ENCODE measurements at places on chromosomes 13 and 19.

GRCh38 chr13:106220211-106220610 lies 315.3 kb downstream of the EFNB2 start:
- no peak for DNase-seq

DNA sequence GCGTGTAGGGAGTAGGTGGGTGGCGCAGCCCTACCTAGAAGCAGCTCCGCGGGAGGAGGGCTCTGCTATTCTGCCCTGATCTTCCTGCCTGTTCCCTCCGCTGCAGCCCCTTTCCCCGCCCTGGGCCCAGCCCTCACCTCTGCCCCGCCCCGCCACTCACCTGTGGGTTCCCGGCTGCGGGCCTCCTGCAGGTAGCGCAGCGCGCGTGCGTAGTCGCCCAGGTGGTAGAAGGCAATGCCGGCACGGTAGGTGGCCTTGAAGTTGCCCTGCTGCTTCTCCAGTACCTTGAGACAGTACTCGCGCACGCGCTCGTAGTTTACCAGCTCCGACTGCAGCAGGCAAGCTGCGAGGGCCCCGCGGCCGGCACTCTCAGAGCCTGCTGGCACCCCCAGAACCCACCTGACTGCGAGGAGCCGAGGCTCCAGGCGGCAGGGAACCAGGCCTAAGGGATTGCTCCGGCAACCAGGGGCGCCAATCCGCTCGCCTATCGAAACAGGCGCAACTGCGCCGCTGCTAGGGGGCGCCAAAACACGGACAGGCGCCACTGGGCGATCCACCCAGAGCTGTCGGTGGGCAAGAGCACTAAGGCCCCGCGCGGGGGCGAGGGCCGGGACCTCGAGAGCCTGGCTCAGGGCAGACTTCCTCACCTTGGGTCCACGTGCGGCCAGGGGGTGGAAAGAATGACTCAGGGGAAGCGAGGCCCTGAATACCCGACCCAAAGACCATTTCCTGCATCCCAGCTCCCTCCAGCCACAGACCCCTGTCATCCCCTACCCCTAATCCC lies 965 bp downstream of the TTC9B start:
- DNase-seq: peak; percentile 43

- DNase-seq: peak; percentile 12
These were observed 2.1 kb downstream of the EFNB2 start for GRCh38 chr13:106533101-106533942.

GRCh38 chr19:5536337-5536894 lies 31.3 kb downstream of the TINCR start:
- no peak for DNase-seq

GRCh38 chr13:51501592-51502152 lies 48.8 kb upstream of the INTS6 start:
- no peak for DNase-seq

DNA sequence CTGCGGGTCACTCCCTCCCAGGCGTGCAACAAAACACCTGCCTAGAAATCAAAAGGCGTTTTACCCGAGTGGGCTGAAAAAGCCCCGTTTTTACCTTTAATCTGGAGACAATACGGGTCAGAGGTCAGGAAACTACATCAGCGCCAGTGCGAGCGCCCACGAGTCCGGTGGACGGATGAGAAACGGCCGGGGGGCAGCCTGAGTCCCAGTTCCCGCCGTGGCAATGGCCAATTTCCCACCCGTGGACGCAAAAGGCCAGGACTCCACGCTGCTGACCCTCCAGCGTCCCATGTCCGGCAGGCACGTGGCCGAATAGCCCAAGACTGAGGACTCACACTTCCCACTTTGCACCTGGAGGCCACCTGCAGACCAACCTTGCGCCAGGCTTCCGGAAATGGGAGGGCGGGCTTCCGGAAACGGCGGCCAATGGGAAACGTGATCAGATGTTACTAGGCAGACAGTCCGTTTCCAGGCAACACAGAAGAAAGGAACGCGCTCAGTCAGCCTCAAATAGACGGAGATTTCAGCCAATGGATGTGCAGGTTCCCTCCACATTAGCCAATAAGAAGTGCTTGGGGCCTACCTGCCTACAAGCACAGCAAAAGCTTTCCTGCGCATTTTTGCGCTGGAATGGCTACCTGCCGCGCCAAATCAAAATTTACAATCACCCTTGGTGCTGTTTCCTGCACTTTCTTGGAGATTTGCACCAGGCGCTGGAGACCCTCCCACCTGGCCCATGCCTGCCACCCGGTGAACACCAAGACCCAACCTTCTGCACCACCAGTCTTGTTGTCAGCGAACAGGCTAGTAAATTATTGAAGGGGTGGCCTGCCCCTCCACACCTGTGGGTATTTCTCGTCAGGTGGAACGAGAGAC lies 47.4 kb downstream of the ZFP14 start:
- DNase-seq: peak; percentile 54

DNA sequence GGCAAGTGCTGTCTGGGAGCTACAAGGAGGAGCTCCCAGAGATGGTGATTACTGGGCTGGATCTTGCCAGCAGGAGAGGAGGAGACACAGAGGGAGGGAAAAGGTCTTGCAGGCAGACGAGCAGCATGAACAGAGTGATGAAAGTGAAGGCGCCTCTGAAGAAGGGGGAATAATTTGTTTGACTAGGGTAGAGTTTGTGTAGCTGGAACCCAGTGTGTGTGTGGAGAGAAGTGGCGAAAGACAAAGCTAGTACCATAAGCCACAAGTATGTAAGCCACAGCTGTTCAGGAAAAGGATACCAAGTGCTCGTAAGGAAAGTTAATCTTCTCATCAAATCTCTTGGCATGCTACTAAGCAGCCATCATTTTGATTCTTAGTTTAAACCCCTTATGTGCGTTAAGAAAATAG lies 5.4 kb downstream of the FLT1 start:
- no peak for DNase-seq

DNA sequence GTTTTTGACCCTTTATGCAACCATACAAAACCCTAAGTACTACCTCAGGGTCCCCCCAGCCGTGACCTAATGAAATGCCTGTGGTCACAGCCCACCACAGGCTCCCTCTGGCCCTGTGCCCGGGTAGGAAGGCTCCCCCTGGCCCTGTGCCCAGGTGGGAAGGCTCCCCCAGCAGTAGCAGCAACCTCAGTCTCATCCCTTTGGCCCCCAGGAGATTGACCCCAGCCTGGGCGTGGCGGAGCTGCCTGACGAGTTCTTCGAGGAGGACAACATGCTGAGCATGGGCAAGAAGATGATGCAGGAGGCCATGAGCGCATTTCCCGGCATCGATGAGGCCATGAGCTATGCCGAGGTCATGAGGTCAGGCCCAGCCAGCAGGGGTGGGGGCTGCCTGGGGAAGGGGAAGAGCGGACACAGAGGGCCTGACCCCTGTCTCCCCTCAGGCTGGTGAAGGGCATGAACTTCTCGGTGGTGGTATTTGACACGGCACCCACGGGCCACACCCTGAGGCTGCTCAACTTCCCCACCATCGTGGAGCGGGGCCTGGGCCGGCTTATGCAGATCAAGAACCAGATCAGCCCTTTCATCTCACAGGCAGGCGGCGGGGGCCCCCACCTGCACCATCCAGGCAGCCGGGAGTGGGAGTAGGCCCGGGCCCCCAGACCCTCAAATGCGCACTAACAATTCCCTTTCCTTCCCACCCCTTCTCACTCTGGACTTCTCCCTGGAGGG lies 6.3 kb upstream of the BEST2 start:
- no peak for DNase-seq

DNA sequence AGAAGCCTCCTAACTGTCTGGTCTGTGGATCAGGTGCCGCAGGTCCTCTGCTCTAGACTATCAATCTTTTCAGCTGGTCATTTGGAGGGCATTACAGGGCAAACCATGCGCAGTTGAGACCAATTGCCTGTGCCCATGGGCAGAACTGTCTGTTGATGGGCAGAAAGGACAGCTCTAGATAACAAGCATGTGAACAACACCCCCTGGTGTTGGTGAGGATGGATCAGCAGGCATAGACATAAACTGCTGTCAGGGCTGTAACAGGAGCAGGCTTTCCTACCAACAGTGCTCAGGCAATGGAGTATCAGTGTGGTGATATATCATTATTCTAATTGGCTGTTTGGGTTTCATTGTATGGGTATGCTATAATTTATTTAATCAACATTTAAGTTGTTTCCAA lies 104.7 kb upstream of the KL start:
- peak; percentile 69 for DNase-seq

DNA sequence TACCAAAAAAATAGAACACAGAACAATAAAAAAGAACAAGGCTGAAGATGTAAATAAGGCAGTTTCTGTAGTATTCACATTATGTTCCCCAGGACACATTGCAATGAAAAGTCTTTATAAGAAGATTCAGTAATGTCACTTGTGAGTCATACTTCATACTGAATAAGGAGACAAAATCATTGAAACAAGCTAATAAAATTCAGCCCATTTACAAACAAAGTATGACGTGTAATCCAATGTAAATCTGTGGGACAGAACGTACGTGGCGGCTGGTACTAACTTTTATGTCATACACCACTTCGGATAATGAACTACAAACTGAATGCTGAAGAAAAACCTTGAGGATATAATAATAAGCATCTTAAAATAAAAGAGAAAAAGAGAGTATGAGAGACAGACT lies 512.8 kb upstream of the MIR17HG start:
- DNase-seq: no peak

Data from activated CD4-positive, alpha-beta T cell treated with anti-CD3 and anti-CD28 coated beads, Interleukin-10, Interleukin-2, amounts not matched to agents 100 ng/mL and 50 ng/mL, durations not matched to agents 16 hours and 8 hours (primary cell).